ENCODE measurements at places on chromosomes 5 and 9.

GRCh38 chr9:5402217-5402616 is 35.5 kb downstream of the PLGRKT start:
- no peak for DNase-seq

DNA sequence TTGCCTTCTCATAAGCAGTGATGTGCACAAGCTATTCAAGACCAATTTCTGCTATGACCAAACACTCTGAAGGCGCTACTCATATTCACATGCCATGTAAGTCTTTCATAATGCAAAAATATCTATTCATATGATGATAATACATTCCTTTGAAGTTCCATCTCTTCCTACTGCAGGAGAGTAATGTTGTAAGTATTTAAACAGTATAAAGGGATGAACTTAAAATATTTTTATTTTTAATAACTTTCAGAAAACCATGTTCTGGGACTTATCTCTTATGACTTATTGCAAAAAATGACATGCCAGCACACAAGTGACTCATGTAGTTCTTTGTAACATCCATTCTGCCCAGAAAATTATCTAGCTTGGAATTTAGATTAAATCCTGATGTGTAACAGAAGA is 376.4 kb downstream of the KCTD16 start:
- no peak for DNase-seq

DNA sequence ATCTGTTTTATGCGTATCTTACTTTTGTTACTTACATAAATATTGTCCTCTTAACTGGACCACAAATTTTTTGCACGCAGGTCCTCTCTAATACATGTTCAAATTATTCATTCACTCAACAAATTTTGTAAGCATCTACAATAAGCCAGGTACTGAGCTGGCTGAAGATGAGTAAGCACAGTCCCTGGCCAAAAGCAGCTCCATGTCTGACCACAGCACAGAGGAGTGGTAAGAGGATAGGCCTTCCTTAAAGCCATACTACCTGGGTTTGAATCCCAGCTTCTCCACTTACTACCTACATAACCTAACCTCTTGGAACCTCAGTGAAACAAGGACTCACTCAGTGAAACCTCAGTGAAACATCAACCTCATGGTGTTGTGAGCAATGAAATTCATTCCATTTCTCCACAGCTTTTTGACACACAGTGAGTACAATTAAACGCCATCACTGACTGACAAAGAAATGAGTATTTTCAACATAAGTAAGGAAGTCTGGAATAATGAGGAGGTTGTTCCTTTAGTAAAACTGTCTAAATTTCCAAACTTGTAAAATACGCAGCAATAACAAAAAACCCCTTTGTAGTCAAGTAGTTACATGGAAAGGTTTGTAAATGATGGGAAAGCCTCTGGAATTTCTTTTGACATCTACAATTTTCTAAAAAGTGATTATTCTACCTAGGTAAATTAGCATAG is 15.0 kb downstream of the PTAR1 start:
- peak; percentile 26 for DNase-seq

- DNase-seq, result no peak
Measured at GRCh38 chr9:136140046-136140445, 21.4 kb upstream of the TMEM250 start.

DNA sequence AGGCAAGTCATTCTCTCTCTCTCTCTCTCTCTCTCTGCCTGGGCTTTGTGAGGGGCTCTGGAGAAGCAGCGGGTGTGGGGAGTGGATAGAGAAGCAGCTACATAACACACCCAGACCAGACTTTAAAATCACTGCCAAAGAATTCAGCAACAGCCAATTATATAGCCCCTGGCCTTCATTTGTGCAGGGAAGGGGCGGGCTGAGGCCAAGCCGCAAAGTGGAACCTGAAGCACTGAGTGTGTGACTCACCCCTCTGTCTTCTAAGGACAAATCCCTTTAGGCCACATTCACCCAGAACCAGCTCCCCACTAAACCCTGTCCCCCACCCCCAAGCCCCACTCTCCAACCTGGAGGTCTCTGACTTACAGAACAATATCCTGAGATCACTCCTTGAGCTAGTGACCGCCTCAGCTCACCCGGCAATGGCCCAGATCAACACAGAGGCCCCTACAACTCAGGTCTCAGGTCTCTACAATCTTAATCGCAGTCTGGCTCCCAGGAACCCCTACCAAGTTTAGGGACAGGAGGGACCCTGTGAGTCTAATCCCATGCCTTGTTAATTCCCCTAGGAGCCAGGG is 6.0 kb downstream of the B4GALT1 start:
- DNase-seq, result peak; percentile 93

- DNase-seq, result no peak
Measured at GRCh38 chr5:160478163-160478562, 56.5 kb downstream of the PTTG1 start.

DNA sequence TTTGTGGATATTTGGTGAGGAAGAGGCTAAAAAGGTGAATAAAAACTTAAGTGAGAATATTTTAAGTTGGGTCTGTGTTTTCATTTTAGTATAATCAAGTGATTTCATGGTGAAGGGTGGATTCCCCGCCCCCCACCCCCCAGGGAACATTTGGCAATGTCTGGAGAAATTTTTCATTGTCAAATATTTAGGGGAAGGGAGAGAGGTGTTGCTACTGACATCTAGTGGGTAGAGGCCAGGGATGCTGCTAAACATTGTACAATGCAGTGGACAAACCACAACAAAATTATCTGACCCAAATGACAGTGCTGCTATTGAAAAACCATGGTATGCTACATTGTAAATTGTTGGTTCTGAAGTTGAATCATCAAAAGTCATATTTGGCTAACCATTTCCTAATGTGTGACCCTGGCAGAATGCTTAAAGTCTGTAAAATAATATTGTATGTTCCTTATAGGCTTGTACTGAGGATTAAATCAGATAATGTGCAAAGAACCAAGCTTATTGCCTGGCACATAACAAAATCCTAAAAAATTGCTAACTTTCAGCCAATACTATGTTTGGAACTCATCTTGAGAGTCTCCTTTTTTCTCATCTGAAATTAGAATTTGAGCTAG is 5.6 kb downstream of the C5orf24 start:
- no peak for DNase-seq

Measured in RCC 7860 (cell line).